ENCODE measurements at places on chromosomes 12 and 14.
A peak's percentile ranks its signal among the peaks of the same experiment; 100 is the strongest.

DNA sequence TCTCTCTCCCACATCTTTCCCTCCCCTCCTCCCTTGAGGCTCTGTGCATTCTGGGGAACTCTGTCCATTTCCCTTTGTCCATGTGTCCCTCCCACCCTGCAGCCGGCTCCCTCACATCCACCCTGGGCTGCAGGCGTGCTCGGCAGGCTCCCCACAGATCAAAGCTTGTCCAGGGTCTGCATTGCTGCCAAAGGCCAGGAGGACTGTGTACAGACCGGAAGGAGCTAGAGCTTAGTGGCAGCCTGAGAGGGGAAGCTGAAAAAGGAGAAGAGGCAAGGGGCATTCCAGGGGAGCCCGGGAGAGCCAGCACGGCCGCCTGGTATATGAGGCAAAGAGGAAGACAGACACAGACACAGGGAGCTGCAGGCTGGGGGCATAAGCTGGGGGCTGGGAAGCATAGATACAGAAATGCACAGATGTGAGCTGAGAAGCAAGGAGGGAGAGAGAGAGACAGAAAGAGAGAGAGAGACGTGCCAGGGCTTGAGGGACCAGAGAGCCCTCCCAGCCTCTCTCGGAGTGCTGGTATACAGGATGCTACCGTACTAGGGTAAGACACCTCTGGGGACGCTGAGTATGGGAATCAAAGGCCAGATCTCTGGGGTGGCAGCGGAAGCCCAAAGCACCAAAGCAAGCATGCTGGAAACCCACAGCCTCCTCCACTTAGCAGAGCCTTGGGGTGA, 3.3 kb downstream of the CD4 start:
- DNase-seq: no peak

DNA sequence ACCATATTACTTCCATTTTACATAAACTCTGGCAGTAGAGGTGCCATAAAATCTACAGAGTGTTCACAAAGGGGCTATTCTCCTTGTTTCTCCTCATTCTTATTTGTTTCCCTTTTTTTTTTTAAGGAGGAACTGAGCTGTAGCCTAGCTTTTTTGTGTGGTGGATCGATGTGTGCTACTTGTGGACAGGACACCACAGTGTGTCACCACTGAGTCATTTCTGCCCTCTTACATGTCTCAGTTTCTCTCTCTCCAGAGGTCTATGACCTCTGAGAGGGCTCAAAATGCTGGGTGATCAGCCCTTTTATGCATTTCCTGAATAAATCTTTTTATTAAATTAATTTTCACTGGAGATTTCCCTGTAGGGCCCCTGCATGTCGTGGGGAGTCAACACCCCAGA, 370.2 kb downstream of the ADGRD1 start:
- no peak for DNase-seq

GRCh38 chr14:102696856-102697495, 80.3 kb upstream of the TRAF3 start:
- no peak for DNase-seq

DNA sequence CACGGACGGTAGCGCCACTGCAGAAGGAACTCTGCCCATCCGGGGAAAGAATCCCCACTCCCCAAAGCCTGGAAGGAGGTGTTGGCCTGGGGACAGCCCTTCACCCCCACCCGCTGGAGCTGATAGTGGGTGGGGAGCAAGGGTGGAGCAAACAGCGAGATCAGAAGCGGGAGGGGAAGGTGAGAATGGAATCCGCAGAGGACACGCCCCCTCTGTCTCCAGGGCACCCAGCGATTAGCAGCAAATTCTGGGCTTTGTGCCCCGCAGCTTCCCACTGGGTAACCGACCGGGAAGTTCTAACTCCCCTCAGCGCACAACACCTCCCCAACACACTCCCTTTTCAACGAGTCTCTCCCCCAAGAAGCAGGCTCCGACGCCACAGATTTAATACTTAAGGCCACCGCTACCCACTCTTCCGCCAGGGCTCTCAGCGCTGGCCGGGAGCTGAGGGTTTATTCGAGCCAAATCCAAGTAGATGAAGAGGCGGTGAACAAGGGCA, 1.4 kb downstream of the SLC25A29 start:
- no peak for DNase-seq

- no peak for DNase-seq
These were observed 98.5 kb downstream of the PHLDA1 start for GRCh38 chr12:75933101-75933500.

GRCh38 chr14:98808494-98809407, 463.2 kb downstream of the BCL11B start:
- no peak for DNase-seq

- DNase-seq: peak; percentile 84
These were observed 50.9 kb downstream of the ZFP36L1 start for GRCh38 chr14:68741839-68742470.

- DNase-seq: no peak
These were observed 19.7 kb downstream of the ASPG start for GRCh38 chr14:104105071-104105821.

- no peak for DNase-seq
These were observed 106.6 kb upstream of the NCOR2 start for GRCh38 chr12:124673801-124674617.

- DNase-seq: no peak
These were observed 24.2 kb downstream of the GDF11 start for GRCh38 chr12:55767156-55767555.

DNA sequence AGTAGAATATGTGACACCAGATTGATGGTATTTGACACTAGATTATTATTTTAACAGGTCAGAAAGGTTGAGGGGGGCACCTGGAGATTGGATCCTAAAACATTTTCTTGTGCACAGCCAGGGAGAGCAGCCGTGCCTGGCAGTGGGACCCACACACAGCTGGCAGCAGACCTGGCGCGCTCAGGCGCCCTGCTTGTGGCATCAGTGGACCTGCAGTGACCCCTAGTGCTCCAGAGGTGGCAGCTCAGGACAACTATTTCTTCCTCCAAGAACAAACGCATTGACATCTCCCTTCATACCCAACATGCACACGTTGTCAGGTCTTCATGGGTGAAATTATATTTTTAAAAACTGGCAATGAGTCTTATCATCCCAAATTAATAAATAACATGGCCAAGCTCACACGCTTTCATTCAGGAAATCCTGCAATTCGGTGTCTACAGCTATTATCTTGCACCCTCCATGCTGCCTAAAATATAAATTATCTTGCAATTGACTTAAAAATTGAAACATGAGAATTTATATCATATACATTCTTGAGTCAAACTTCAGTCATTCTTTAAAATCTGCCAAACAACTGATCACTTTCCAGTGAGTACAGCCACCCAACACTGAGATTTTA, 7.7 kb upstream of the TMEM132D start:
- no peak for DNase-seq

- DNase-seq: no peak
These were observed 271.6 kb downstream of the CACNA1C start for GRCh38 chr12:2324387-2324786.

DNA sequence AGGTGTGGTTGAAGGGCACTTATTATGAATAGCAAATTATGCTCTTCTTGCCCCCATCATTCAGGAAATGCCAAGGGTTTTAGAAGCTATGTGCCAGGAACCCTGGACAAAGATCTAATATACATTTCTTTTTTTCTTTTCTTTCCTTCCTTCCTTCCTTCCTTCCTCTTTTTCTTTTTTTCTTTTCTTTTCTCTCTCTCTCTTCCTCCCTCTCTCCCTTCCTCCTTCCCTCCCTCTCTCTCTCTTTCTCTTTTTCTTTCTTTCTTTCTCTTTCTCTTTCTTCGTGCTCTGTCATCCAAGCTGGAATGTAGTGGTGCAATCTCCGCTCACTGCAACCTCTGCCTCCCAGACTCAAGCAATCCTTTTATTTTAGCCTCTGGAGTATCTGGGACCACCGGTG, 66.1 kb upstream of the CSRP2 start:
- no peak for DNase-seq

- DNase-seq: peak; percentile 57
These were observed 100.7 kb downstream of the ITPR2 start for GRCh38 chr12:26732005-26732908.

GRCh38 chr14:102949062-102949800, 26.8 kb downstream of the AMN start:
- peak; percentile 21 for DNase-seq

GRCh38 chr14:77186911-77187648, 5.5 kb downstream of the TMEM63C start:
- no peak for DNase-seq

GRCh38 chr12:81670759-81671158, 88.4 kb downstream of the PPFIA2 start:
- no peak for DNase-seq

DNA sequence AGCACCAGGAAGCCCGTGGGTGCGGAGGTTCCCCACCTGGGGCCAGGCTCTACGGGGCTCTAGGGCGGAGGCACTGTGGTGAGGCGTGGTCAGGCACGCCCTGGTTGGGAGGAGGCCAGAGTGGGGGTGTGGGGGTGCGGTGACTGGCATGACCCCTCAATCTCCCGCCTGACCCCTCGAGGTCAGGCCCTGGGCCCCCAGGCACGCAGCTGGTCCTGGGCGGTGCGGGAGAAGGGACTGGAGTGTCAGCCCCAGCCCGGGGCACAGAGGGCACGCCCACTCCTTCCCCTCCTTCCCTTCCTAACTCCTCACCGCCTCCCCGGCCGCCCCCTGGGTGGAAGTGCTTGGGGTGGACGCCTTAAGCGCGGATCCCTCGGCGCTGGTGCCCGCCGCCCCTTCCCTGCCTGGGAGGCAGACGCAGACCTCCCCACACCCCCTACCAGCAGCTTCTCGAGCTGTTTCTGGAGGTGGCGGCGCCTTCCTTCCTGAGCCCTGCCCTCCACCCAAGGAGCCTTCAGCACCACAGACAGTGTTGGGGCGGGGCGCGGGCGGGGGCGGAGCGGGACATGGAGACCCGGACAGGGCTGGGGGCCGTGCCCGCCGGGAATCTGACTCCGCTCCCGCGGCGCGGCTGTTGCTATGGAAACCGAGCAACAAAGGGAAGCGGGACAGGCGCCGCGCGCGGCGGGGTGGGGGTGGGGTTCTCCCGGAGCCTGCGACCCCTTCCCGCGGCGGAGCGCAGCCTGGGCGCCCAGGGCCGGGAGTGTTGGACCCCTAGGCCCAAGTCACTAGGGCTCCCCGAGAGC, 741 bp upstream of the CRIP2 start:
- DNase-seq: no peak

DNA sequence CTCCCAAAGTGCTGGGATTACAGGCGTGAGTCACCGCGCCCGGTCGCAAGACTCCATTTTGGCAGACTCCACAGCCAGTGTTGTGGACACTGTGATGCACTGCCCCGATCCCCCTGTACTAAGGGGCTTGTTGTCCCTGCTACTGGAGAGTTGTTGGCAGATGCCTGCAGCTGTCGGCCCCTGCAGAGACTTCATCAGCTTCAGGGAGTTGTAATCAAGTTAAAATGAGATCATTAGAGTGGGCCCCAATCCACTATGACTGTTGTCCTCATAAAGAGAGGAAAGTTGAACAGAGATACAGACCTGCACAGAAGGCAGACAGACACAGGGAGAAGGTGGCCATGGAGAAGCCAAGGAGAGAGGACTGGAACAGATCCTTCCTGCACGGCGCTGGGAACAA, 23.7 kb upstream of the TUBA1A start:
- no peak for DNase-seq

DNA sequence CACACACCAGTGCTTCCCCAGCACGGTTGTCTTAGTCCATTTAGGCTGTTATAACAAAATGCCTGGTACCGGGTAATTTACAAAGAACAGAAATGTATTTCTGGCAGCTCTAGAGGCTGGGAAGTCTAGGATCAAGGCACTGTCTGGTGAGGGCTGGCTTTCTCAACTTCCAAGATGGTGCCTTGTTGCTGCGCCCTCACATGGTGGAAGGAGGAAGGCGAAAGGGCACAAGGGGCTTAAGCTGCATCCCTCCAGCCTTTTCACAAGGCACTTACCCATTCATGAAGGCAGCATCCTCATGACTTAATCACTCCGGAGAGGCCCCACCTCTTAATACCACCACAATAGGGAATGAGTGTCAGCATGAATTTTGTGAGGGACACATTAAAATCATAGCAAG, 155.5 kb downstream of the SLC15A5 start:
- no peak for DNase-seq

DNA sequence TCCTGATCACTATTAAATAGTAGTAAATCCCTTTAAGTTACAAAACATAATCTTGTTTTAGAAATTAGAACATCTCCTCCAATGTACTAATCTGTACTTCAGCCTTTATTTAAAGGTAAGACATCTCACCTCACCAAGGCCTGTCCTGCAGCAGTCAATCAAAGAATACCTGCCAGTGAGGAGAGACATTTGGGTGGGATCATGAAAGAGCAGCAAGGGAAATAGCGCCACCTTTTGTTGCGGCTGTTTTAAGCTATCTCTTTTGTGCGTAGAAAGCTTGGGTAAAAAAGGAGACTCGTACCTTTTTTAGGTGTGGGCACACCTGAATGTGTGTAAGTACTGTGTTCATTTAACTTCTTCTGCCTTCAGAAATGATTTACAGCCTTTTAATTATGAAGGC, 117.8 kb upstream of the TMTC1 start:
- no peak for DNase-seq

GRCh38 chr12:102441077-102441596, 39.2 kb downstream of the IGF1 start:
- DNase-seq: no peak

DNA sequence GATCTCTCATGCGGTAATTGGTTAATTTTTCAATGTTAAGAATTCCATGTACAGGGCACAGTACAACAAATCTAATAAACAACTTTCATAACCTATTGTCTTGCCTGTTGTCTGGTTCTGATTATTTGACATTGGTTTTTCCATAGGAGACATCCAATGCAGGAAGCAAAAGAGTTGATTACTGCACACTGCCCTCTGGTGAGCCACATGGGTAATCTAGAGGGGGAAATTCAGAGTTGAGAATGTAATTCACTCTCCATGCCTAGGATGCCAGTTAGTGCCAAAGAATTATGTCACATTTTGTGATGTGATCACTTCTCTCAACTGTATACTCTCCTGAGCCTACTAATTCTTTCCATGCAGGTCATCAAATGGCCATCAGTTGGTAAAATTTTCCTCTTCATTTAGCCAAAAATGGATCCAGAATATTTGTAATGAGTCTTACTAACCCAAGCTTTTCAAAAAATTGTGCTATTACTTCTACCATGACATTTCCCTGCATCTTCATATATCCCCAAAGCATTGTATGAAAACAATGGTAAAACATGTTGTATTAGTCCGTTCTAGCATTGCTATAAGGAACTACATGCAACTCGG, 17.7 kb upstream of the CCDC91 start:
- no peak for DNase-seq

GRCh38 chr12:108858311-108859074, 1.1 kb upstream of the SSH1 start:
- no peak for DNase-seq

DNA sequence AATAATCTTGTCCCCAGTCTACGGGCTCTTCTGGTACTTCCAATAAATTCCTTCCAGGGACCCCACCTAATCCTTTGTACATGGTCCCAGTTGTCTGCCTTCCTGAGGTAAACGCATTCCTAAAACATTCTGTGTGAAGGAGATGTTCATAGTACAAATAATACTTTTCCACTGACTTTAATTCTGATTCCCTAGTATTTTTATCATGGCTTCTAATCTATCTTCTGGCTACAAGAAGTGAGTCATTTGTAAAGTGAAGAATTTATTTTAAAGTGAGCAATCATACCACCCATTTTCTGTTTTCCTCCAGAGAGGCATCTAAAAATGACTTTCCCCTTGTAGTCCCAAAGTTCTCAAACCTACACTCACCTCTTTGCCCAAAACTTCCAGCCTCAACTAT, 65.9 kb upstream of the NUDT4 start:
- no peak for DNase-seq

GRCh38 chr12:106107566-106107965, 31.2 kb downstream of the NUAK1 start:
- DNase-seq: no peak

GRCh38 chr12:121167951-121168350, 35.3 kb downstream of the P2RX7 start:
- DNase-seq: no peak

- no peak for DNase-seq
These were observed 55.4 kb upstream of the PYGL start for GRCh38 chr14:50999726-51000125.
